ENCODE measurements at places on chromosomes 4 and X.
A peak's percentile ranks its signal among the peaks of the same experiment; 100 is the strongest.

GRCh38 chr4:6445403-6446129, 26.8 kb downstream of the PPP2R2C start:
- no peak for DNase-seq

- no peak for DNase-seq
Measured at GRCh38 chr4:52241916-52242315, 190.8 kb downstream of the SPATA18 start.

DNA sequence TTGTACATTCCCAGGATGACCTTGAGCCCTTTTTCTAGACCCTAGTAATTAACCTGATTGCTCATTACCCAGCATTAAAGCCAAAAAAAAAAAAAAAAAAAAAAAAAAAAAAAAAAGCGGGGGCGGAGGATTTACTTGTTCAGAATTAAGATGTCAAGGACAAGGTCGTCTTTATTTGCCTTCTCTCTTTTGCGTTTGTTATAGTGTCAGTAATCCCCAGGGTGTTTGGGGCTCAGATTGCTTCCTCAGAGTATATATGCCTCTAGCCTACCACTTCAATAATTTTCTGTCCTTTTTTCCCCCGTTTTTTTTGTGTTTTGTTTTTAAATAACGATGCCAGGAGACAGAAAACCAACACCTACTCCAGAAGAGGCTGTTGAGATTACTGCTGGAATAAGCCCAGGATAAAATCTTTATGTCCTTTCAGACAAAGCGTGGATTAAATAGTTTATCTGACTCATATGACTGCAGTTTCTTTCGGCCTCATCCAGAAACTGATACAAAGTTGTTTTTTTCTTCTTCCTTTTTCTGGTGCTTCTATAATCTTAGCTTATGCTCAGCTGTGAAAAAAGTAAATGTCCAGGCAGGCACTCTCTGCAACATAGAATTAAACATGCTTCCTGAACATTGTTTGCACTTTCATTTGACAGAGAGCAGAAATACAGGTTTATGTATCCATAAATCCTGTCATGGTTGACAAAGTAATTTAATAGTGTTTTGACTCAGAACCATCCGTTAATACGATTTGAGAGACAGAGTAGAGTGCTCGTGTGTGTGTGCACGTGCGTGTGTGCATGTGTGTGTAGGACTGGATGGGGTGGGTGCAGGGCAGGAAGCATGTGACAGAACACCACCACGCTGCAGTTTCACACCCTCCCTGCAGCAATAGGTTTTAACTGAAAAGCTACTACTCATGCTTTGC, 138.6 kb downstream of the AFF1 start:
- DNase-seq = no peak

DNA sequence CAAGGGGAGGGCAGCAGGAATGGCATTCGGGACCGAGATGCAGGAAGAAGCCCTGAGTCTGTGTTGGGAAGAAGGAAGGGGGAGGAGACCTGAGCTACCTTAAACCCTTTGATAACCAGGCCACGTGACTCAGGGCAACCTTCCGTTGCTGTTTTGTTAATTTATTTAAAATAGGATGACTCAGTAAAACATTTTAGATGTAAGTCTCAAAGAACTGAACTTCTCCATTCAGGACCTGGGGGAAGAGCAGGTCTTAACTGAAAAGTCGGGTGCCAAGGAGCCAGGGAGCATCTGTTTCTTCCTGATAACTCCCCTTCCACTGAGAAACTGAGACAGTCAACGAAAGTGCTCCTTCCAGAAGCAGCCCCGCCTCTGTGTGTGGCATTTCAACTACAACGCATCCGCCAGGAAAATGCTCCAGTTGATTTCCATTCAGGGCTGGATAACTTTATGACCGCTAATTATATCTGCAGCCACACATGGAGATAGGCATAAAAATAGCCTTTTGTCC, 88.0 kb downstream of the IRF2 start:
- no peak for DNase-seq

DNA sequence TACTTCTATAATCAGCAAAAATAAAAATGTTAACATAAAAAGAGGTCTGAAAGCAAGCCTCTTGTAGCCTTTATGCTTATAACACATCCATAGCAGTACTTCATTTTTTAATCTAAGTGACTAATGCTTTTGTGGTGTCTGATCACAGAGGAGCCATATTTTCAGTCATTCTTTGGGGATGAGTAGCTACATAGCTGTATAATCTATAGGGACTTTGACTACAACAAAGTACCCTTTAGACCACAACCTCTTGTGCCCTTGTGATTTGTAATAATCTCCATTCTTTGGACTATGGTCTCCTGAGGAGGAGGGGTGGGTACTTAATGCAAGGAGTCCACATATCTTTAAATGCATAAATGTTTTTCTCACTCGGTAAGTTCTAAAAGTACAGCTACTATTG, 9.6 kb downstream of the DRP2 start:
- no peak for DNase-seq

- peak; percentile 81 for DNase-seq
Measured at GRCh38 chr4:111788099-111788498, 357.2 kb upstream of the FAM241A start.

DNA sequence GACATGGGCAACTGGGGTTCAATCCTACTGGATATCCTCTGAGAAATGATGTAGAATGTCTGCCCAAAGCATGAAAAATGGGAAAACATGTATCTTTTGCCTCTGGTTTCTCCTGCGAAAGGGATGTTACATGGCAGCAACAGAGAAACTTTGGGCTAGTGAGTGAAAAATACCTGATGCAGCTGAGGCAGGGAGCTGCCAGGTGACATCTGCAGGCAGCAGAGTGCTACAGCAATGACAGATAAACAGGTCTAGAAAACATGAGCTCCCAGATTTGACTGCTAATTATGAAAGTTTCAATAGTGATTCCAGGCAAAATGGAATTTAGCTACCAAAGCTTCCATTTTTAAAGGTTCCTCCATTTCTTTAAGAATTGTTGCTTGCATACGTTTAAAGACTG, 4.8 kb upstream of the CXCL1 start:
- DNase-seq = peak; percentile 36

DNA sequence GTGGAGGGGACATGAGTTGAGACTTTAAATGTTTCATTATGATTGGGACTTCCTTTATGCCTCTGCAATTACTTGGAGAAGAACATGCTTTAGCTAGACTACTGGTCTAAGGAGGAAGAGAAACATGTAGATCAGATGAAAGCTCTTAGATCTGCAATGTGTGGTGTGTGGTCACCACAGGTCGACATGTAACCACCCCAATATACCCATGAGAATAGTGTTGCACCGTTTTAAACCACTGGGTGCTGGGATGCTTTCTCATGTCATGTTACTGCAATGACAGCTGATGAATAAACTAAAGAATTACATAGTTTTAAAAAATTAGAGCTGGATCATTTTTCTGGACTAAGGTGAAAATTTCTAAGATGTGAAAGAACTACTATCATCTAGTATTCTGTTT, 1039.7 kb downstream of the RAPGEF2 start:
- DNase-seq = no peak

GRCh38 chr4:183358215-183358755, 36.1 kb upstream of the CLDN24 start:
- DNase-seq = no peak

DNA sequence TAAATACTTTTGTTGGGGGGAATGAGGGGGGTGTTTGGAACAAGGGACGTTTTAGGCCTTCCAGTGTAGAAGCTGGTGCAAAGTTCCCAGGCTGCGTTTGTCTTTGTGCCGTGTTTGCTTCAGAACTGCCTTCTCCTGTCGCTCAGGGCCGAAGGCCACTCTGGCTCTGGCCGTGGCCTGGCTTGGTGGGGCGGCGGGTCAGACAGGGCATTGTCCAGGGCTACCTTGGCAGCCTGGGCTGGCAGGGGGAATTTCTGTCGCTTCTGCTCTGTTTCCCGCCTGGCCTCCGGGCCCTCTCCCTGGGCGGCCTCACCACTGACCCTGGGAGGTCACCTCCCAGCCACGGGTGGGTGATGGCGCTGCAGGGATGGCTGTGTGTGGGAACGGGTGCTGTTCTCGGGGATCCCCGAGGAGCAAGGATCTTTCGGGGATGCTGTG, 140.0 kb downstream of the COL4A6 start:
- no peak for DNase-seq

DNA sequence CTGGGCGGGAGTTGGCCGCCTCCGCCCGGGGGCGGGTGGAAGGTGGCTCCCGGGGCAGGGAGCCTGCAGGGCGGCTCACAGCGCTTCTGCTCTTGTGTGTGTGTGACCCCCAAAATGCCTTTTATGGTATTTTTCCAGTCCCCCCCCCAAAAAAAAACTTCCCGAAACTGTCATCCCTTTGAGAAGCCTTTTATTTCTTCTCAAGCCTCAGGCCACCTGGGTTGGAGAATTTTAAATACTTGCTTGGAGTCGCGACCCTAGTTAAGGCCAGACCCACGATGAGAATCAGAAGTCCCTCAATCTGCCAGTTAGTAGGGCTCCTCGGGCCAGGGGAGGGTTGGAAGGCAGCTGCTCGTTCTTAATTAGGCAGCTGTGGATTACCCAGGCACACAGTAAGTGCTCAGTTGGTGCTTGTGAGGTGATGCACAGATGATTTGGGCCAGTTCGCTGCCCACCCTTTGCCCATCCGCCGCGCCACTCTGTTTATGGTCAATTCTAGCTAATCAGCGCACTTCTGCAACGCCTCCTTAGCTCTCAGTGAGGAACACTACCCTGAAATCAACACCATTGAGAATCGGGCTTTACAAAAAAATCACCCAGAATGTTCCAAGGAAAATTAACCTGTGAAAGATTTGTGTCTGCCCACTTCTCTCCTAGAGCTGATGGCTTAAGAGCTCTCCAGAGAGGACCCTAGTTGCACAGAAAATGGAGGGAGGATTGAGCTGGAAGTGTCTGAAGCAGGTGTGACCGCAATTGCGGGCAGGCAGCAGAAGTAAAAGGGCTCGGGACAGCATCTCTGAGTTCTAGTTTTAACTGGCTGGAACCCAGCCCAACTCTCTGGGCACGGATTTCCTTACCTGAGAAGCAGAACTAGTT, 648 bp upstream of the SCD5 start:
- peak; percentile 66 for DNase-seq

DNA sequence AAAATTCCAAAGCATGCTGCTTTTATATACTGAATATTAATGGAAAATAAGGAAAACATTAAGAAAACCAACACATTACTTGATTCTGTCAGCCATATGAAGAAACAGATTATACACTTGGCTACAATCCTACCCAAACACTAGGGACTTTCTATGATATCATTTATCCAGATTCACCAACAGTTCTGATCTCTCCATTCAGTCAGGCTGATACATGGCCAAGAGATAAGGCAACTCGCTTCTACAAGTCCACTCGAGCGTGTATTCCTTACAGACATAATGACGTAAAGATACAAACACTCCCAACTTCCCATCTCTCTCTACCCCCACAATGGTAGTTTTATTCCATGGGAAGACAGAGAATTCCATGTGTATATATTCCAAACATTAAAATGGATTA, 44.5 kb downstream of the NEK1 start:
- no peak for DNase-seq

DNA sequence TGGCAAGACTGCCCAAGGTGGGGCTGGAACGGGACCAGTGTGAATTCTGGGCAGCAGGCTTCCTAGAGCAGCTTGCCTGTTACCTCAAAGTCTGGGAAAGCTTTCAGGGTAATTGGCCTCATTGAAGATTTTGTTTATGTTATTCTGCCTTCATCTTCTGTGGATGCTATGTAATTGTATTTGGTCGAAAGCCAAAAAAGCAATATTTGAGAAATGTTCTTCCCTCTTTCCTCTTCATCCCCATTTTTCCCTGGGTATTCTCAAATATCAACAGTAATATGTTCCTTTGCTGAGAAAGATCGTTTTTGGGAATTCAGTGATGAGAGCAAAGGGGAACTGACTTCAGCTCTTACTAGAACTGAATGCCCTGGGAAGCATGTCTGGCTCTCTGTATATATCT, 12.9 kb downstream of the TMEM131L start:
- no peak for DNase-seq

DNA sequence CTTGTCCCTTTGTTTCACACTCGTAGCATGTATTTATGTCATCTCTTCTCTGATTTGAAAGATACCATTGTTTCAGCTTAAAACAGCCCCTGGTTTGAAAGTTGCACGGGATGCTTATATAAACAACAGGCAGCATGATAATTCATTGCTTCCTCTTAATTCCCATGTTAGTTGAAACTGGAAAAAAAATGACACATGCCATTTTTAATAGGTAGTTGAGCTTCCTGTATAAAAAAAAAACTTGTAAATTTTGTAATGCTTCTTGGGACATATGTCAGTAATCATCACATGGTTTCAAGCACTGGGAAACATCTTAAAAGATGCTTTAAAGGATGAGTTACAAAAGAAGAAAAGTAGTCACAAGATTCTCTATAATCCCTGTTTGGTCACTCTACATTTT, 243.0 kb downstream of the PALLD start:
- no peak for DNase-seq

DNA sequence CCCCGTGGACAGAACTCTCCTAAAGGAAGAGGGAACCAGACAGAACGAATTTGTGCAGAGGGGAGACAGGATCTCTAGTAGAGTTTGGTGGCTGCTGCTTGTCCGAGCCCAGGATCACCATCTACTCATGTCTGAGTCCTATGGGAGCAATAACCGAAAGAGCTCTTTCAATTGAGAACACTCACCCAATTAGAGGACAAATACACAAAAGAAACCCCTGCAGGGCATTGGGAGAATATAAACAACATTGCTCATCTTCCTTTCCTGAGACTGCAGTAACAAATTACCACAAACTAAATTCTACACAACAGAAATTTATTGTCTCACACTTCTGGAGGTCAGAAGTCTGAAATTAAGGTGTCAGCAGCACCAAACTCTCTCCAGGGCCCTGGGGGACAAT, 65.6 kb downstream of the SPINK2 start:
- no peak for DNase-seq

- no peak for DNase-seq
Measured at GRCh38 chrX:25810202-25810601, 327.9 kb upstream of the MAGEB18 start.

GRCh38 chr4:102104278-102104677, 241.0 kb downstream of the SLC39A8 start:
- no peak for DNase-seq

All from neural progenitor cell (in vitro differentiated cells).